ENCODE measurements at places on chromosomes 2 and 18.

- no peak for DNase-seq
Observed at GRCh38 chr2:237430861-237431260, 16.9 kb upstream of the COL6A3 start.

- no peak for DNase-seq
Observed at GRCh38 chr2:113898081-113898480, 8.2 kb downstream of the ACTR3 start.

DNA sequence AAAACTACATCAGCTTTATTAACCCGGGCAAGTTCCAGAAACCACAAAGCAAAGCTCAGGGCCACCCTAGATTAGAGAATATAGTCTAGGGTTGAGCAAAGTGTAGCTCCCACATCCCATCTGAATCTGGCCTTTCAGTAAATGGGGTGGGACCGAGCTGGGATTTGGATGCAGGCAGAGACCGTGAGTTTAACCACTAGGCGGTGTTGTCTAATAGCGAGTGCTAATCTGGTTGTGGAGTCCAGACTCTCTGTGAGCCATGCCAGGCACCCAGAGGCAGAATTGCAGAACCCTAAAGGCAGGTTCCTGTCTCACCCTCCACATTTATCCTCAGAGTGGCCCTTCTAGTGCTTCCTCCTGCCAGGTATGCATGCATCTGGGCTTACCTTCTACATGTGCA lies 435.9 kb downstream of the TSN start:
- no peak for DNase-seq

- no peak for DNase-seq
Observed at GRCh38 chr2:167509586-167509985, 621.3 kb downstream of the XIRP2 start.

- DNase-seq: no peak
Observed at GRCh38 chr18:26039203-26039602, 51.2 kb downstream of the SS18 start.

DNA sequence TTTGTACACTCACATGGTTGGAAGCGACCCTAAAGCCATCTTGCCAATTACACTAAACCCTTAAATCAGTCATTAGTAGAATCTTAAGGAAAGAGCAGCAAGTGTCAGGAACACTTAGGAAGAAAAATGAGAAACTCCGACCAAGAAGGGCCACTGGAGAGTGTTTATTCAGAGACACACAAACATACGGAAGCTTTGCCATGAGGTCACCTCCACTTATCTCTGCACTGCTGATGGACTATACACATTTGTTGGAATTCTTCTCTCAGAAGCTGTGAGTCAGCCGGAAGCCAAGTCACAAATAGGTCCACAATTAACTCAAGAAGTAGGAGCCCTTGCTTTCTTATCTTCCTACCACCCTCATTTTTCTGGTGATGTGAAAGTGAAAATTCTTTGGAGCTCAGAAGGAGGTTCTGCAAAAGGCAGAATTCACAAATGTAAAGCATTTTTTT lies 21.6 kb downstream of the BMP10 start:
- DNase-seq: no peak

DNA sequence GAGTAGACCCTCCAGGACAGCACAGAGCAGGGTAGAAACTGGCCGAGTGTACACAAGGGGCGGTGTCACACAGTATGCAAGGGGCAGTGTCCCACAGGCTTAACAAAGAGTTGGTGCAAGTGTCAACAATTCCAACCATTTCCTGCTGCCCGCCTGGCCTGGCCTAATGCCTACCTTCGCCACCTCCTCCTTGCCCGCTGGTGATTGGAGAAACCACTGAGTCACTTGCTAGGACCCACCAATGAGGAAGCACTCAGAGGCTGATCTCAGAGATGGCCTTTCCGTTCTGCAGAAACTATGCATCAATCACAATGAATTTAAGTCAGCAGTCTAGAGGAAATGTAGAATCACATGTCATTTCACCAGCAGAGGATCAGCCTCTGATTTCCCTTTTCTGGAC lies 263.3 kb upstream of the PKDCC start:
- no peak for DNase-seq

DNA sequence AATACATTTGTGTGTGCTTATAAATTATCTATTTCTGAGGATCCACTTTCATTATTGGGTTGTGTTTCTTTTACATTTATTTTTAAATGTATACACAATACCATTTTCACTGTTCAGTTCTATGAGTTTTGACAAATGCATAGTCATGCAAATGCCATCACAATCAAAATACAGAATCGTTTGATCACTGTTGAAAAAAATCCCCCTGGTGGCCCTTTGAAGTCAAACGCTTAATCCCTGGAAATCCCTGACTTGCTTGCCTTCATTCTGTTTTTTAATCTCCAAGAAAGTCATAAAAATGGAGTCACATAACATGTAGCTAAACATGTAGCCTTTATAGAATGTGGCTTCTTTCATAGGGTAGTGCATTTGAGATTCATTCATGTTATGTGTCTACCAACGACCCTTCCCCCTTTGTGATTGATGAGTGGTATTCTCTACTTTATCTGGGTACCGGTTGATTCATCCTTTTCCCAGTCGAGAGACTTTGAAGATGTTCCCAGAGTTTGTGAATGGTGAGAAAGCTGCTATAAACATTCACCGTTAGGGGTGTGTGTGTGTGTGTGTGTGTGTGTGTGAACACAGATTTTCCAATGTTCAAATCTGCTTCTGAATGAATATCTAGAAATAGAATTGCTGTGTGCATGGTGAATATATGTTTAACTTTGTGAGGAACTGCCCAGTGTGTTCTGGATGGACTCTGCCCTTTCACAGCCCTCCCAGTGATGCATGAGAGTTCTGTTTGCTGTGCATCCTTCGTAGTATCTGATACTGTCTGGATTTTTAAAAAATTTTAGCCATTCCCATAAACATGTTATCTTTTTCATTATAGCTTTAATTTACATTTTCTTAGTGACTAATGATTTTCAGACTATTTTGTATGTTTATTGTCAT lies 173.6 kb downstream of the GALR1 start:
- DNase-seq: no peak

DNA sequence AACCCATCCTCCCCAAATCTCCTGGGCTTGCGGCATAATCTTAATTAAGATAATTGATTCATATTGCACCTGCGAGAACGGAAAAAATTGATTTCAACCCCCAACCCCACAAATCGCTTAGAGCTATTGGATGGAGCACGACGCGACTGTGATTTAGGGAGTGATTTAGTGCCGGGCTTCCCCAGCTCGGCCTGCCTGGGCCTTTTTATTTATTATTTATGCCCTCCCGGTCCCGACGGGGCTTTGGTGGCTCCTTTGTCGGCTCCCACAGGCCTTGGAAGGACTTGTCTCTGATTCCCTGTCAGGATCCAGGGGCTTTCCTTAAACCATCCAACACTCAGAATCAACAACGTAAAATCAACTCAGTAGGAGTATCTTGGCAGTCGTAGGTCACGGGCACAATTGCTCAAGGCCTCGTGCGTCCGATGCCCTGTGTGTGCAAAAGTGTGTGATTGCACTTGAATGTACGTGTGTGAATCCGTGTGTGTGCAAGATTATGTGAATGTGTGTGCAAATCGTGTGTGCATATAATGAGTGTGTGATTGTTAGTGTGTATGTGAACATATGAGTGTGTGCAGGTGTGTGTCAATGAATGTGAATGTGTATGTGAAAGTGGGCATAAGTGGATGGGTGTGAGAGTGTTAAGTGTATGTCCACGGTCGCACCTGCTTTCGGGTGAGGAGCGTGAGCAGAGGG lies 4.3 kb upstream of the NEUROD1 start:
- no peak for DNase-seq

- DNase-seq: peak; percentile 16
Observed at GRCh38 chr2:96772903-96773671, 12.4 kb downstream of the CNNM4 start.

- DNase-seq: no peak
Observed at GRCh38 chr18:59478591-59478990, 119.5 kb upstream of the LMAN1 start.

GRCh38 chr18:44823782-44824181 lies 143.1 kb downstream of the SETBP1 start:
- peak; percentile 21 for DNase-seq

GRCh38 chr18:65762556-65762955 lies 11.7 kb downstream of the CDH7 start:
- DNase-seq: no peak

DNA sequence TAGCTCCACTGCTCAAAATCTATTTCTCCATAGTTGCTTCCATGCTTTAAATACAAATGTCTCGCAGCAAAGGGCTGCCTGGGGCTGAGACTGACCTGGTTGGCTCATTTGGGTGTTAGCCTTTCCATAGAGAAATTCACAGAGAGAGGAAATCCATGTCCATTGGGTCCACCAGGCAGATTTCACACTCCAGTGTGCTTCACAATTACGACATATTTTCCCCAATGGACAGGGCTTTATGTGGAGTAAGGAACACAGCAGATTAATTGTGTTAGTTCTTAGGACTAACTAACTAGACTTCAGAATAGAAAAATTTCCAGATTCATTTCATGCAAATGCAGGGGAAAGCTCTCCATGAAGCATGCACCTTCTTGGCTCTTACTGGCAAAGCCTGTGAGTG lies 180.7 kb downstream of the FBXO15 start:
- no peak for DNase-seq

- DNase-seq: no peak
Observed at GRCh38 chr2:39138837-39139211, 18.0 kb upstream of the SOS1 start.

DNA sequence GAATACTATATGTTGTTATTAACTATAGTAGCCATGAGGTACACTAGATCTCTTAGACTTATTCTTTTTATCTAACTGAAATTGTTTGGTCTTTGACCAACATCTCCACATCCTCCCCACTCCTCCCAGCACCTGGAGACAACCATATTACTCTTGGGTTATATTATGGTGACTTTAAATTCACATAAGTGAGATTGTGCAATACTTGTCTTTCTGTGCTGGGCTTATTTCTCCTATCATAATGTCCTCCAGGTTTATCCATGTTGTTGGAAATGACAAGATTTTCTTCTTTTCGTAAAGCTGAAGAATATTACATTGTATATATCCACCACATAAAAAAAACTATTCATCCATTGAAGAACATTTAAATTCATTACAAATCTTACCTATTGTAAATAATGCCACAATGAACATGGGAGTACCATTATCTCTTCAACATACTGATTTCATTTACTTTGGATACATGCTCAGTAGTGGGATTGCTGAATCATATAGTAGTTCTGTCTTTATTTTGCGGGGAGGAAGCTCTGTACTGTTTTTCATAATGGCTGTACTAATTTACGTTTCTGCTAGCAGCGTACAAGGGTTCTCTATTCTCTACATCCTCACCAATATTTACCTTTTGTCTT lies 159.2 kb upstream of the SCN7A start:
- DNase-seq: no peak

DNA sequence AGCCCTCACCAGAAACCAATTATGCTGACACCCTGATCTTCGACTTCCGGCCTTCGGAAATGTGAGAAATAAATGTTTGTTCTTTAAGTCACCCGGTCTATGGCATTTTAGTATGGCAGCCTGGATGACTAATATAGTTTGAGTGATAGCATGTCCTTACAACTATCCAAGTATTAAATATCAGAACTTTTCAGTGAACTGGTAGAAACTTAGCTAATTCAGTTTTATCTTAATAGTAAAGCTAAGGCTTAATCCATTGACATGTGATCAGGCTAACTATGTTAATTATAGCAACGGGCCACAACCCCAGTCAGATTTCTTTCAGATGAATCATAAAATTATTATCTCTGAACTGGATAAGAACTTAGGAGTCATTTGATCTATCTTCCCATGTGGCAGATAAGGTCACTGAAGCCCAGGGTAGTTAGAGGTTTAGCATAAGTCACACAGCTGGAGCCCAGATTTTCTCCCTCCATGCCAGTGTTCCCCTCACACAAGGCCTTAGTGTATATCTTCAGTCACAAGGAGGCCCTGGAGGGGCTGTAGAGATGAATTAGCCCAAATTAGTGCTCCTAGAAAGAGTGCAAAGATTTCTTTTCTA lies 40.7 kb upstream of the UPP2 start:
- DNase-seq: no peak

DNA sequence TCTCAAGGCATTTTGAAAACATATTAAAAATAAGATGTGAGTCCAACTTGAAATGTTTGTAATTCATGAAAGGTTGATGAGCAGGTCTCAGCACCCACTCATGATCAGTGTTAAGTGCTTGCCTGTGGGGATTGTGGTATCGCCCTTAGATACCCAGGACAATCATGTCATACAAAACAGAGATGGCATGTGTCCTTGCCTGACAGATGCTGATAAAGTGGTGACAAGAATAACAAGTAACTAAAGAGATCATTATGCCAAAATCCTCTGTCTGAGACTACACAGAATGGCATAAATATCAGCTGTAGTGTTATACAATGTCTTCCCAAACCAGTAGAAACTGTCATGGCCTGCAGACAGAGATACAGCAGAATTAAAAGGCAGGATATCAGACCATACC lies 930.3 kb downstream of the SUCLG1 start:
- DNase-seq: no peak

DNA sequence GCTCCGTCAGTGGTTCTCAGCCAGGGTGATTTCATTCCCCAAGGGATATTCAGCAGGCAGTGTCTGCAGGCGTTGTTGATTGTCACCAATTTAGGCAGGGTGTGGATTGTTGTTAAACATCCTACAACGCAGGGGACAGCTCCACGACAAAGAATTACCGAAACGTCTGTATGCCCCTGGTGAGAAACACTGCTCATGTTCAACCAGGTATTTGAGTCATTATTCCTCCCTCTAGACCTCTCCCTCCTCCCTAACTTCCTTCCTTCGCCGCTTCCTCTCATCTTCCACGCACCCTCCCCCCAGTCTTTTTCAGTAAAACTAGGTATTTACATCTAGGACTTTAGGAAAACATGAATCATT lies 50.8 kb downstream of the NCK2 start:
- no peak for DNase-seq

DNA sequence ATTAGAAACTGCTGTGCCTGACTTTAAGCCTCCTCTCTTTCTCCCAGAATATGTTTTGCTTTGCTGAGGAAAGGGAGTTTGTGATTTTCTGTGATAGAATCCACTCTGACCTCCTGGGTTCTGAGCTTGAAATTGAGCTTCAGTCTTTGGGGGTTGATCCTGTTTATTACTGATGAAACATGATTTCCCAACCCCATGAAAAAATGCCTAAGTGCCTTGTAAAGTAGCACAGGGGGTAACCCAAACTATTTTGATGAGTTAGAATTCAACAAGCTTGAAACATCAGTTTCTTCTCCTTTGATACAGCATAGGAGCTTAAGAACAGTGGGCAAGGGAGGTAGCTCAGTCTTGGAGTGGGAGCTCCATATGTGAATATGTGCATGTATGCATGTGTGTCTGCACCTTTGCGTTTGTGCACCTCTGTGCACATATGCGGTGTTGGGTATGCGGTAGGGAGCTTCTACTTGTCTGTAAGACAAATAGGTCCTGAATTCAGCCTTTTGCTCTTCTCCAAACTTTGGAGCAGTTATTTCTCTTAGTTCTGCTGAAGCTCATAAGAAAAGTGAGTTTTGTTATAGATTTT lies 364.6 kb downstream of the OSR1 start:
- DNase-seq: no peak

GRCh38 chr2:71907503-71907902 lies 240.2 kb downstream of the CYP26B1 start:
- DNase-seq: no peak

- DNase-seq: no peak
Observed at GRCh38 chr18:22822024-22822423, 111.1 kb upstream of the RBBP8 start.
